ENCODE measurements at places on chromosomes 5 and 9.
A peak's percentile ranks its signal among the peaks of the same experiment; 100 is the strongest.

DNA sequence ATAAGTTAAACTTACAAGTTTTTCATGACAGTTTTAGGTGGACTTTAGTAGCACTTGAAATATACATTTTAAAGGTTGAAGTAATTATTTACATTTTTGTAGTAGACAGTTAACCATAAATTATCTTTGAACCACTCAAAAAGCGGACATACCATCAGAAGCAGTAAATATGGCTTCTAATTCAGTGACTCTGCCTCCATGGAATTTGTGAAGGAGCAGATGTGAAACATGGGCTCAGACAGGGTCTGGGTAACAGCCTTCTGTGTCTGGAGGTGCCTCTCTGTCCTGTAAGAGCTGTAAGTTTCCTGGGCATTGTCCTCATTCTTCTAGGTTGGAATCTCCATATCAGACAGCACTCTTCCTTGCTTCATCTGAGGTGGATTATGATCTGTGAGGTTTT lies 12.4 kb downstream of the RLN2 start:
- no peak for DNase-seq

DNA sequence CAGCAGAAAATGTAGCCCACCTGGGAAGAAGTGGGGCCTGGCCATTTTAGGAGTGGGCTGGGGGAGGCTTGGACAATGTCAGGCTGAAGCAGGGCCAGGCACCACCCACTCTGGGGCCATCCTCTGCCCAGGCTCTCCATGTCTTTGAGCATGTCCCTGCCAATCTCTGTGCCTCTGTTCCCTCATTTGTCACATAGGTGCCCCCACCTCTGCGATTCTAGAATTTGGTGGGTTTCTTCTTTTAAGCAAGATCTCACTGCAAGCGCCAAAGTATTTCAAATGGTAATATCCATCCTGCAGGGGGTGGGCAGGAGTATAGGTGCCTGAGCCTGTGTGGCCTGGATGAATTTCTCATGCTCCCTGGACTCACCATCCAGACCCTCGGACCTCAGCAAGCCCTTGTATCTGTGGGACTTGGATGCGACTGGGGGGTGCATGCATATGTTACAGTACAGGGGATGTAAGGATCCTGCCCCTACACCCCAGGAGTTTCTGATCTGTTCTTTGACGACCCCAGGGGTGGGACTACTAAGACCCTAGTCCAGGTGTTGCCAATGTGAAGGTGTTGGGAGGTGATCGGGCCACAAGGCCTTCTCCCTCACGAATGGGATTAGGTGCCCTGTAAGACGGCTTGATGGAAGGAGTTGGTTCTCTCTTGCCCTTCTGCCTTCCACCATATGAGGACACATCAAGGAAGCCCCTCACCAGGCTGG lies 4.3 kb downstream of the CD74 start:
- DNase-seq = no peak

- DNase-seq = no peak
Measured at GRCh38 chr9:13020146-13021040, 245.6 kb downstream of the LURAP1L start.

DNA sequence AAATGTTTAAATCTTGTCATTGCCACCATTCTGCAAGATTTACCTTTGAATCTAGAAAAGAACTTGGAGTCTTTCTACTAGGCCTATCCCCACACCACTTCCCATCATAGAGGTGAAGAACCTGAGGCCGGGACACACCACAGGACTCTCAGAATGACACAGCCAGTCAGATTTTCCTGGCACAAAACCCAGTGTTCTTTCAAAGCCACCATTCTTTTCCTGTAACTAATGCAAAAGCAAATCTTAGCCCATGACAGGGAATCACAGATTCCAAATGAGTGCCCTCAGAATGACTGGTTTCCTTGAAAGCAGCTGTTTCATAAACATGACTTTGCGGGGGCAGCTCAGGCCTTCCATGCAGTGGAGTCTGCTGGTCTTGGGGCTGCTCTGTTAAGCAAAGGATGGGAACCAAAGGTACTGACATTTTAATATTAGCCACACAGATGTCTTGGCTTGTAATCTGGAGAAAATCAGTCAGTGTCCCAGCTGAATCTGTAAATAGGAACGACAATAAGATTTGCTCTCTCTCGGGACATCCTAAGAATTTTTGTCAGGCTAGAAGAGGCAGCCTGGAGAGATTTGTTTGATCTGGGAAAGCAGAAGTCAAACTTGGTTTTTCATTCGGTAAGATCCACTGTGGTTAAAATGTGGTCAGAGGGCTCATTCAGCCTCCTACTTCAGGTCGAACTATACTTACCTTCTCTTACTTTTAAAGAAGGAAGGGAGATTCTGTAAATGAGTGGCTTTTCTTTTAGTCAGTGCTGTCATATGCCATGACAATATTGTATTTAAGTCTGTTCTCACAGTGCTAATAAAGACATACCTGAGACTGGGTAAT lies 115.1 kb downstream of the PALM2AKAP2 start:
- no peak for DNase-seq

- DNase-seq = peak; percentile 69
Measured at GRCh38 chr5:138503487-138504270, 38.4 kb downstream of the EGR1 start.

DNA sequence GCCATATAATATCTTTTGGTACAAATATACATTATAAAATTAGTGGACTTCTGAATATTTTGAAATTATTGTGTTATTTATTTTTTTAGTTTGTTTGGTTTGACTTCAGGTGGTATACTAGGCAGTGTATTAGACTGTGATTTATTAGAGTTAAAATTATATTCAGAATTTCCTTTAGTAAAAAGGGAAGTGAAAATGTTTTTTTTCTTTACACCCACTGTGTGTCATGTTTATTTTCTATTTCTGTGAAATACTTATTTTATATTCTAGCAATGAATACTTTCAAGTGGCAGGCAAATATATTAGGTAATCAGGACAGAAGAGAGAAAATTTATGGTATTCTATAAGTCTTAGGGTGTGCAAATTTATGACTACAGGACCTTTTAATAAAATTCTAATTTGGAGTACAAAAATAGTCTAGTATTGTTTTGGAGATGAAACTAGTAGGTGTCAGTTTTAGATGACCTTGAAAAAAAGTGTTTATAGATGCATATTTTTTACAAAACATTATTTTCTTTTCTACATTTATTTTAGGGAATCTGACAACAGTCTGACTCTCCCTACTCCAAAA lies 8.8 kb downstream of the CSNK1G3 start:
- no peak for DNase-seq

- no peak for DNase-seq
Measured at GRCh38 chr5:96111080-96111756, 149.6 kb upstream of the ELL2 start.

DNA sequence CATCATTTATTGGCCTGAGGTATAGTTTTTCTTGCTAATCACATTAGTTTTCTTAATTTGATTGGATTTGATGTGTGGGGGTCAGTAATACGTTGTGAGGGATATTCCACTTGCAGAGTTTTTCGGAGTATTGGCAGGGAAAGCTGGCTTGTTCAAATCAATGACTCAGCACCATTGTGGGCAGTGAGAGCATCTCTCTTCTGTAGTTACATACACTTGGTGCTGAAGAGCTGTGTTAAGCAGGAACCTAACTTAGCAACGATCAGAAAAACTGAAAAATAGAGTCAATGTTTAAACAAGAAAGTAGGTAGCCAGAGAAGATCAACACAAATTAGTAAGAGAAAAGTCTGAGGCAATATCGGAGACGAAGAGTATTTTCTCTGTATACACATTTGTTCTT lies 344.6 kb upstream of the EDIL3 start:
- DNase-seq = no peak

- no peak for DNase-seq
Measured at GRCh38 chr5:174777111-174777510, 52.7 kb downstream of the MSX2 start.

- DNase-seq = no peak
Measured at GRCh38 chr9:94867842-94868312, 141.4 kb downstream of the AOPEP start.

GRCh38 chr5:155406815-155407214 lies 393.3 kb downstream of the KIF4B start:
- no peak for DNase-seq

GRCh38 chr9:124532897-124533296 lies 25.7 kb upstream of the NR5A1 start:
- no peak for DNase-seq

All from retina (tissue), 1 donor.